ENCODE measurements at places on chromosomes 2 and 18.

DNA sequence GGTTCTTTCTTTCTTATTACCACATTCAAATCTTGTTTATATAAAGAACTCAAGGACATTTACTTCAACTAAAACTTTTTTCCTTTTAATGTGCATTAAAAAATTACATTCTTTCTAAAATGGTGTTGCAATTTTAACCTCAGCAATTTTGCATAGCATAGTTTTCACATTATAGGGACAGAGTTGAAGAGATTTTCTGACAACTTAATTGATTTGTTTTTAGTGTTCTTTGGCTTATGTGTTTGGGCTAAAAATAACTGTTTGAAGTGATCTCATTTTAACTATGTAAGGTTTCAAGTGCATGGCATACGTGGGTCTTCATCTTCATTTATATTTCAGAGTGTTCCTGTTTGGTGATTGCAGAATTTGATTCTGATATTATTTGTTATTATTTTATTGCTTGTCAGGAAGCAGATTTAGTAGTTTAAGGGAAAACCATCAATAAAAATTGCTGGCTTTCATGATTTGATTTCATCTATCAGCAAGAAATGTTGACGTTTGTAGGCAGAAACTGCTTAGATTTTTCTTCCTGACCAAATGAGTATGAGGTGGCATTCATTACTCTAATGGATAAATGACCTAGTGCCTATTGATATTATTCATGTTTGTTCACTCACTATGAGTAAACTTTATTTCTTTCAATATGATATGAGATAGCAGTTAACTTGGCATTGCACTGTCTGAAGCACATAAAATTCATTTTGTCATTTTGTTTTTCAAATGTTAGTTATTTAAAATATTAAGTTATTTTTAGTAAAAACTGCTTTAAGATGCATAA lies 398.4 kb downstream of the NUP35 start:
- DNase-seq, result no peak

GRCh38 chr2:30165050-30165520 lies 18.3 kb downstream of the YPEL5 start:
- DNase-seq, result peak; percentile 49

- DNase-seq, result no peak
Measured at GRCh38 chr2:68222287-68222686, 30.0 kb downstream of the PPP3R1 start.

DNA sequence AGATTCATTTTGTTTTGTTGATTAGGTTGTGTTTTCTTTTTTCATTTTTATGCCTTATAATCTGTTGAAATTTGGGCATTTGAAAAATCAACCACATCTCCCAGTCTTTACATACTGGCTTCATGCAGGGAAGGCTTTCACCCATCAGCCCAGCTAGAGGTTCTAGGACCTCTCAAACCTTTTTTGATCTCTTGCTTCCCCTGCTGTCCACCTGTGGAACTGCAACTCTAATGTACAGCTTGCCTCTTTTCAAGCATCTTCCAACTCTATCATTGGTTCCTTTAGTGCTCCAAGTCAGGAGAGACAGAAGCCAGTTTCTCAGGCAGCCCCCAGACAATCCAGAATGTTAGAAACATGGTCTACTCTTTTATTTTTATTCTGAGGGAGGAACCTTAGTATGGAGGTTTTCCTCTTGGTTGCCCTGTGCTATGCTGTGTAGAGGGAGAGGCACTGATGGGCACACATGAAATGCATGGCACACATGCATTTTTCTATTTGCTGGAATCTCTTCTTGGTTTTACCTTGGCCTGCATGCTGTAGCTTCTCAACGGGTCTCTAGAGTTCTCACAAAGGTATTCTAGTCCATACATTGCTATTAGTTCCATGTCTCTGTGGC lies 107.2 kb upstream of the L3MBTL4 start:
- no peak for DNase-seq

DNA sequence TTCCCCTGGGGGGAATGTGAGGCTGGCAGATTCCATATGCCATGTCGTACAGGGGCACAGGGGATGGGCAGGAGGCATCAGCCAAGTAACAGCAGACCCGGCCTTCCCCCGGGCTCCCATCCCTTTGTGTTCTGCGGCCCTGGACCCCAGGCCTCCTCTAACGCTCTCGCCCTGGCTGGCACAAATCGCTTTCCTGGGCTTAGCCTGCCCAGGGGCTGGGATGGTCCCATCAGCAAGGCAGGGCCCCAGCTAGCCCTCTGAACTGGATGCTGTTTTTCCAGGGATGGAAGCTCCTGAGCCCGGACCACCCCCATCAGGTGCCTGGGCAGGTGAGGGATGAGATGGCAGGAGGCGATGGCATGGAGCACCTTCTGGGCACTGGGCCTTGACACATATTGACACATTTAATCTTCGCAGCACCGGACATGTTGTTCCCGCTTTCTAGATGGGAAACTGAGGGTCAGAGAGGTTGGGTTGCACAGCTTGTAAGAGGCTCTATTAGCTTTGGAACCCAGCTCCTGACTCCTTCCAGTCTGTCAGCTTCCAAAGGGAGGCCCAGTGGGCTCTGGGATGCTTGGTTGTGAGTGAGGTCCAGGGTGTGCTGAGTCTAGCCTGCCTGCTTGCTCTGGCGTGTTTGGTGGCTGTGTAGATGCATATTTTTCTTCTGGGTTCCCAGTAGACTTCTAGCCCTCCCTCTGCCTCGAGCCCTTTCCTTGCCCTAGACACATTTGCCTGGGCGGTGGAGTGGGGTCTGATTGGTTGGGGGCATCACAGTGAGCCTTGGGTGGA lies 40.3 kb downstream of the GLI2 start:
- no peak for DNase-seq

DNA sequence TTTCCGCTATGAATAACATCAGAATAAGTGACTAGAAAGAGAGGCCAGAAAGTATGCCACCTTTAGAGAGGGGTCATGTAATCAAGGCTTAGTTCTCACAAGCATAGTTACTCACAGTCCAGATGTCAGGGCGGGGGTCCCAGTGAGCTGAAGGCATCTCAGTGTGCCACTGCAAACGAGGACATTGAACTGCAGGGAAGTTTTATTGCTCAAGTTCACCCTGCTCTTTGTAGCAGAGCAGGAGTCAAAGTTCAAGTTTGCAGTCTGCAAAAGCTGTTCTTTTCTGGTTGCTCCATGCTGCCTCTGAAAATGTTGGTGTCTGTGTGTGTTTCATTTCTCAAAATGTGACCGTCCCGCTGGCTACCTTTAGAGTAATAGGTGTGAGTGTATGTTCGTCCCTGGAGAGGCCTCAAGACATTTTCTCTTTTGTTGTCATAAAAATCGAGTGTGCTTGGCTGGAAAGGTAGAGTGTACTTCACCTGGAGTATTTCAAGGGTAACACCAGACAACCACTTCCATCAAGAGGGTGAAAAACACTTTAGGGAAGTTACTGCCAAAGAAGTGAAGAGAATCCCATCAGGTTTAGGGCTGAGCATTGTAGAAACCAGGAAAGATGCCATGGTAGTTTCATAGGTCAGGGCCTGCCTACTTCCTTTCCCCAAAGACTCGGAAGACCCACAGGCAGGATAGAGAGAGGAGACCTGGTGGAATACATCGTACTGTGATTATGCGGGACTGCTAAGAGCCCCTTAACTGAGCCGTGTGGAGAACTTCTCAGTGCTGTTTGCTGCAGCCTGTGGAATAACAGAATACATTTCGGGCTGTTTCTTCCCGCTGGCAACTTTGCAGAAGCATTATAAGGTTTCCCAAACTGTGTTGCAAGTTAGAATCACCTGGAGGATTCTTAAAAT lies 89.9 kb downstream of the LYPD6 start:
- no peak for DNase-seq

GRCh38 chr2:66925128-66925527 lies 472.0 kb upstream of the ETAA1 start:
- no peak for DNase-seq

DNA sequence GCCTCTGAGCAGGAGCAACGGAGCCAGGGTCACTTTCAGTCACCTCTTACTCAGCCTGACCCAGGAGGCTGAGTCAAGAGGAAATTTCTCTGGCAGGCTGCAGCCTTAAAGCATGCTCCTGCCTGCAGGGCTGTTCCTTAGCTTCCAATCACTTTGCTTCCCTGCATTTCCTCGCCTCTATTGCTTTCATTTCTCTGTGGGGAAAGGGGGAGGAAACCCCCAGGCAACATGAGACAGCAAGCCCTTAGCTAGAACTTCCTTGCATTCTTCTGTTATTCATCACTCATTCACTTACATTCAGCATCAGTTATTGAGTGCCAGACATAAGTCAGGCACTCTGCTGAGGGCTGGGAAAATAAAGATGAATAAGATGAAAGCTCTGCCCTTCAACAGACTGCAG lies 13.0 kb downstream of the XDH start:
- DNase-seq, result no peak

- peak; percentile 43 for DNase-seq
Measured at GRCh38 chr18:48446582-48447225, 37.5 kb upstream of the ZBTB7C start.

DNA sequence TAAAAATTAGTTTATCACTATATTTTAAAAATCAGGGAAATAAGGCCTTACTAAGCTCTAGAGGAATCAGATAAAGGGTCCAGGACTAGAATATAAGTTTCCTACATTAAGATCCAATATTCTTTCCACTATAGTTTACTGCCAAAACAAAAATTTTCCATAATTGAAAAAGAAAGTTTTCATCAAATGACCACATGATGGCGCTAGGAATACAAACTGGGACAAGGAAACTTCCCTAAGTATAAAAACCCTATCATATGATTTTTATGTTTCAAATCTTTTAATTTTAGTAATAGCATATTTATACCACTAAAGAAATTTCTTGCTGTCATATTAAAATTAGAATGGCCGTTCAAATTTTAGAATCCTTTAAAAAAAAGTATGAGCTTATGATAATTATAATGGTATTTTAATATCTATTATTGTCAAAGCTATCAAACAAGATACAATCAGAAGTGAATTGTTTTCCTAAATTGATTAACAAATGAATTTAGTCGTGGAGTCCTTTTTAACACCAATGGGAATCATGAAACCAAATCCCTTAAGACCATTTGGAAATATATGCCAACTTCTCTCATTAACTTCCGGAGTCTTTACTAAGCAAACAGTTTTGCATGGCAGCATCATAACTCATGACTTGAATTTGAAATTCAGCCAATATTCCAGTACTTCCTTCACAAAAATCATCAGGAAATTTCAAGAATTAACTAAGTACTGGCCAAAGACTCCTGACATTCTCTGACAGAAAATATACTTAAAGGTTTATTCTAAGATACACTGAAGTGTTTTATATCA lies 70.3 kb downstream of the SCN1A start:
- no peak for DNase-seq

- DNase-seq, result no peak
Measured at GRCh38 chr2:238716585-238716984, 131.3 kb upstream of the TWIST2 start.

- DNase-seq, result no peak
Measured at GRCh38 chr2:145918951-145919350, 1399.0 kb upstream of the ZEB2 start.

- no peak for DNase-seq
Measured at GRCh38 chr2:195252018-195252417, 405.0 kb upstream of the SLC39A10 start.

DNA sequence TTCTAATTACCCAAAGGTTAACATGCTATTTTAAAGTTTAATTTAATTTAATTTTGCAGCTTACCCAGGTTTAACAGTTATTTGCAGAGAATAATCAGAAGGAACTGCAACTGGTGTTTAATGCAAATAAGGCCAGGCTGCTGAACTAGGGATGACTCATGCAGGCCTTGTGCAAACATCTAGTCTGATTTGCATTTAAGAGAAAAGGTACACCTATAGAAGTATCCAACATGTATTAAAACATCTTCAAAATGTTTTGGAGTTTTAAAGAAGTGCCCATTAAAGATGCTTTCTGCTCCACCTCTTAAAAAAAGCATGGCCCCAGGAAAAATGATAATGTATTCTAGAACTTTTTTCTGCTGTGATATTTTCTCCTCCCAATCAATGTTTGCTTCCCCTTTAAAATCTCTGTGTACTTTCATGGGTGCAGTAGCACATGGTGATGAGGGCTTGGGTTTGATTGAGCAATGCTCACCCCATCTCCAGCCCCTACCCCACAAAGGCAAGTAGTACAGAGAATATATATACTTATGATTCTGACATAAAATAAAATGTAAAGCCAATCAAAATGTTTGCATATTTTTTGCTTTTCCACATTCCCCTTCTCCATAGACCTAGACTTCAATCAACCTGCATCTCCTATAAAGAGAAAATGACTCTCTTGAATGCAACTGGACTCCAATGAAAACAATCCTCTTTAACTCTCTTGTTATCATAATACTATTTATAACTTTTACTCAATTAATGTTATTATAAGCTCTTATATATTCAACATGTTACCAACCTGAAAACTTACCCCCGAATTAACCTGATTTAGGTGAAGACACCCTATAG lies 54.1 kb downstream of the ATP8B1 start:
- no peak for DNase-seq

- DNase-seq, result no peak
Measured at GRCh38 chr2:214902286-214902685, 92.8 kb upstream of the BARD1 start.

GRCh38 chr2:120398996-120399888 lies 53.3 kb downstream of the INHBB start:
- DNase-seq, result no peak

DNA sequence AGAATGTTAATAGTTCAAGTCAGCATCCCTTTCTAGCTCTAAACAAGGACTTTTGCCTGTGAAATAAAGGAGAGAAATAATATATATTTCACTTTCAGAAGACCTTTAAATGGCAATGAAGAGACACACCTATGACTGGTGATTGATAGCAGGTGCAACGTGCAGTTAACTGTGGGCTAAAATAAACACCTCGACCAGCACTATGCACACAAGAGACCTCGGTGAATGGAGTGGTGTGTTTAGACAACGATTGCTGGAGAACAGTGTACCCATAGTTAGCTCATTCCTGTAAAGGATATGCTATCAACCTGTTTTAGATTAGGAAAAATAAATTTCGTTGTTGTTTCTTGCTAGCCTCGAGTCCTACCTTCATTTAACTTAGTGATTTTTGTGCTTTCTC lies 143.4 kb downstream of the NR4A2 start:
- no peak for DNase-seq

GRCh38 chr2:121052023-121052422 lies 233.0 kb downstream of the TFCP2L1 start:
- DNase-seq, result no peak

DNA sequence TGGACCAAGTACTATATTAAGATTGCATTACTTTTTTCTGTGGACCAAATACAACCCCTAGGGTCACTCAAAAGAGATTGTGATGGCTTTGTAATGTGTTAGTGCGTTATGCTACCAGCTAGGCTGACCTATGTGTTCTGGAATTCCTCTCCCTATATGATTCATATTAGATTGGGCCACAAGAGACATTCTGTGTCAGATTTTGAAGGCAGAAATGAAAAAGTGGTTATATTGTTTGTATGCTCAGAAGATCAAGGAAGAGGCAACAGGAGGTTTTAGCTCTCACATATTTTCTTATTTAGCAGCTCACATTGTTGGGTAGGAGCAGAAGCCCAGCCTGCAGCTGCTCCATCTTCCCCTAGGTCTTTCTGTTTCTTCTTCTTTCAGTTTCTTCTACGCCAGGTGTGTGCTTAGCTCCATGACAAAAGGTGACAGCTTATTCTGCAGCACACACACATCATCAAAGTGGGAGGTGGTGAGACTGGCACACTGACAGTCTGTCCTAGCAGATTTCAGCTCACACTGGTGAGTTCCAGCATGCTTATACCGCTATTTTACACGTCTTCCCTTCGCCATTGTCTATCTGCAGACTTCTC lies 156.8 kb upstream of the UBE2E3 start:
- DNase-seq, result no peak

Data from stimulated activated CD4-positive, alpha-beta T cell treated with anti-CD3 and anti-CD28 coated beads, TNF-alpha, amount 100 ng/mL, for 24 hours (primary cell).